Osteoblast (primary cell): ENCODE measurements at places on chromosomes 11 and 22. TPM values are rescaled to one million over a fixed set of nuclear protein-coding genes. Genes with fewer than 3 reads are reported as not detected.

The OR8D1 gene
- not detected in 2 replicates for total RNA-seq

The GGTLC2 gene
- not detected in 2 replicates for total RNA-seq

The INCENP gene
- 8.7 and 13.8 TPM in 2 replicates for total RNA-seq

The NAV2 gene
- 8.7 and 12.4 TPM in 2 replicates for total RNA-seq

The TRIM48 gene
- total RNA-seq, result not detected in 2 replicates

The PNPLA5 gene
- total RNA-seq, result not detected in 2 replicates

DNA sequence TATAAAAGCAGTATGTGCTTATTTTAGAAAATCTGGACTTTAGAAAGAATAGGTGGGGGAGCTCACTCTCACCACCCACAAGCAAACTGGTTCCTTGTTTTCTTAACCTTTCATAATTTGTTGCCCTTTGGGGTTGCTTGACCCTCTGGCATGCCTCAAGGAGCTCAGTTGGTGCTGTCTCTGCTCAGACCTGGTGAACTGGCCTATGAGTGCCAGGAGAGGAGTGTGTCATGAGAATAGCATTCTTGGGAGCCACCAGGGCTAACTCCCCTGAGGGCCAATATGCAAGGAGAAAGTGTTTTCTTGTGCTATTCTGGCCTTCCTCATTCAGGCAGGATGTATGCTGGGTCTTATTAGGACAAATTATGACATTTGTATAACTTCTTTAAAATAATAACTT lies 21.0 kb upstream of the AMOTL1 start:
- no peak overlapping the region for H3K4me3 ChIP-seq
- no peaks in the 10 kb centered on the region for H3K36me3 ChIP-seq
- no peak for DNase-seq
- no peak overlapping the region for H3K27ac ChIP-seq

GRCh38 chr11:25037431-25037830 lies 540.6 kb downstream of the LUZP2 start:
- no peaks in the 10 kb centered on the region for H3K27me3 ChIP-seq
- H3K4me3 ChIP-seq, result no peak overlapping the region
- no peak overlapping the region for H3K27ac ChIP-seq
- no peaks in the 10 kb centered on the region for H3K4me1 ChIP-seq
- H3K36me3 ChIP-seq, result no peaks in the 10 kb centered on the region

- no peaks in the 10 kb centered on the region for H3K27me3 ChIP-seq
- no peak overlapping the region for H3K4me3 ChIP-seq
- H3K4me1 ChIP-seq, result peaks cover 10% of the 10 kb centered on the region
- no peak overlapping the region for H3K27ac ChIP-seq
Measured at GRCh38 chr11:77642228-77642627, 4.6 kb upstream of the CLNS1A start.

DNA sequence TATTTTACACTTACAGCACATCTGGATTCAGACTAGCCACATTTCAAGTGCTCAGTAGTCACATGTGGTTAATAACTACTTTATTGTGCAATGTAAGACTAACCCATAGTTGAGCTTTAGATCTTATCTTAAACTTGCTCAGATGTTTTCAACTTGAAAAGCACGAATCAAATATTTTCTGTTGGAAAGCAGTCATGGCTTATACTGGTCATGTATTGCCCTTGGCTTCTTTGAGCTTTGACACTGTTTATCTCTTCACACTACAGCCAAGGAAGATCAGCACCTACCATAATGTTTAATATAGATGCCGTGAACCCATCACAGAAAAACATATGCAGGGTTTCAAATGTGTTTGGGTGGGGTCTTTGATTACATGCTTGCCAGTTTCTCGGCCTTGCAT lies 4.4 kb downstream of the RBX1 start:
- no peaks in the 10 kb centered on the region for H3K27me3 ChIP-seq
- no peak overlapping the region for H3K27ac ChIP-seq
- H3K36me3 ChIP-seq, result peaks cover 40% of the 10 kb centered on the region
- no peak overlapping the region for H3K4me3 ChIP-seq

- no peaks in the 10 kb centered on the region for H3K4me1 ChIP-seq
- H3K4me3 ChIP-seq, result peak overlapping the region; percentile 98
- H3K27me3 ChIP-seq, result no peaks in the 10 kb centered on the region
Measured at GRCh38 chr22:31497148-31497938, 1.0 kb downstream of the SFI1 start.

GRCh38 chr11:47359586-47359985 lies 7.1 kb upstream of the MYBPC3 start:
- peak; percentile 34 for DNase-seq
- H3K27ac ChIP-seq, result no peak overlapping the region
- H3K36me3 ChIP-seq, result no peaks in the 10 kb centered on the region
- H3K4me1 ChIP-seq, result no peaks in the 10 kb centered on the region
- no peak overlapping the region for H3K4me3 ChIP-seq

DNA sequence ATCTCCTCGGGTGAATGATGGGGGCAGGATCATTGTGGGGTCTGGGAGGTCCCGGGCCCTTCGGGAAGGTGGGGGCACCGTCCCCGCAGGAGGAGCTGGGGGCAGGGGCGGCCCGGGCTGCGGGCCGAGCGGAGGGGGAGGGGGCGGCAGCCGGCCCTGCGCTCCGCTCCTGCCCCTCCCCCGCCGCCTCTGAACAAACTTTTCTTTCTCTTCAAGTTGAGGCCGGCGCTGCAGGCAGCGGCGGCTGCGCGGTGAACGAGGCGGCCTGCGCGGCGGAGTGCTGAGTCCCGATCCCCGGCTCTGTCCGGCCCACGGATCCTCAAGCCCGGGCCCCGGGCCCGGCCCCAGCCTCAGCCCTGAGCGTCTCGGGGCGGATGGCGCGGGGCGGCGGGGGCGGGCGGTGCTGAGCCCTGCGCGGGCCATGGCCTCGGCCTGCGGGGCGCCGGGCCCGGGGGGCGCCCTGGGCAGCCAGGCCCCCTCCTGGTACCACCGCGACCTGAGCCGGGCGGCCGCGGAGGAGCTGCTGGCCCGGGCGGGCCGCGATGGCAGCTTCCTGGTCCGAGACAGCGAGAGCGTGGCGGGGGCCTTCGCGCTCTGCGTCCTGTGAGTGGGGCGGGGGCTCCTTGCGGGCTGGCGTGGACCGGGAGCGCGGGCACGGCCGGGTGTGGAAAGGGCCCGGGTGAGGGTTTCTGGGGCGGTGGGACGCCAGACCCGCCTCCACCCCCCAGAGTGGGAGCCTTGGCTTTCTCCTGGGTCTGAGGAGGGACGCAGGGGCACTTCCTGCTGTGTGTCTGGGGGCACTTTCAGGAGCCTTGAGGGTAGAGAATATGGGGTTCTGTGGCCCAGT lies at the start of gene INPPL1:
TSS of gene INPPL1 (plus strand) at position 204 of the 847 bp plus-strand sequence. CDS start at position 422, 218 bp downstream.
- H3K36me3 ChIP-seq, result peaks cover 27% of the 10 kb centered on the region
- peak within 1 kb of the TSS; percentile 95 for H3K4me3 ChIP-seq
- DNase-seq, result peak; percentile 93
- H3K4me1 ChIP-seq, result peaks cover 16% of the 10 kb centered on the region
- H3K27ac ChIP-seq, result peak within 1 kb of the TSS; percentile 74

- H3K4me1 ChIP-seq, result peaks cover 8% of the 10 kb centered on the region
- no peak overlapping the region for H3K27ac ChIP-seq
- no peak overlapping the region for H3K4me3 ChIP-seq
- DNase-seq, result no peak
- H3K27me3 ChIP-seq, result no peaks in the 10 kb centered on the region
Measured at GRCh38 chr11:68164437-68164836, 43.2 kb upstream of the CHKA start.

- no peak overlapping the region for H3K27ac ChIP-seq
- no peaks in the 10 kb centered on the region for H3K27me3 ChIP-seq
- H3K4me3 ChIP-seq, result peak overlapping the region; percentile 31
- DNase-seq, result peak; percentile 8
- H3K36me3 ChIP-seq, result no peaks in the 10 kb centered on the region
- H3K4me1 ChIP-seq, result peaks cover 17% of the 10 kb centered on the region
Measured at GRCh38 chr11:68345776-68346461, 33.5 kb downstream of the LRP5 start.

GRCh38 chr11:120713296-120713695 lies 201.7 kb downstream of the GRIK4 start:
- H3K4me1 ChIP-seq, result peaks cover 27% of the 10 kb centered on the region
- no peak for DNase-seq

- H3K4me3 ChIP-seq, result no peak overlapping the region
- peaks cover 62% of the 10 kb centered on the region for H3K4me1 ChIP-seq
- peak overlapping the region; percentile 83 for H3K27ac ChIP-seq
- H3K36me3 ChIP-seq, result peaks cover 33% of the 10 kb centered on the region
- no peaks in the 10 kb centered on the region for H3K27me3 ChIP-seq
- DNase-seq, result no peak
Measured at GRCh38 chr11:122189229-122189628, 73.2 kb upstream of the BLID start.

GRCh38 chr22:28139961-28140360 lies 220.9 kb upstream of the PITPNB start:
- no peaks in the 10 kb centered on the region for H3K27me3 ChIP-seq
- peak; percentile 73 for DNase-seq
- H3K4me3 ChIP-seq, result no peak overlapping the region

- H3K4me3 ChIP-seq, result no peak overlapping the region
- no peak overlapping the region for H3K27ac ChIP-seq
Measured at GRCh38 chr11:26554455-26554854, 17.6 kb downstream of the MUC15 start.

DNA sequence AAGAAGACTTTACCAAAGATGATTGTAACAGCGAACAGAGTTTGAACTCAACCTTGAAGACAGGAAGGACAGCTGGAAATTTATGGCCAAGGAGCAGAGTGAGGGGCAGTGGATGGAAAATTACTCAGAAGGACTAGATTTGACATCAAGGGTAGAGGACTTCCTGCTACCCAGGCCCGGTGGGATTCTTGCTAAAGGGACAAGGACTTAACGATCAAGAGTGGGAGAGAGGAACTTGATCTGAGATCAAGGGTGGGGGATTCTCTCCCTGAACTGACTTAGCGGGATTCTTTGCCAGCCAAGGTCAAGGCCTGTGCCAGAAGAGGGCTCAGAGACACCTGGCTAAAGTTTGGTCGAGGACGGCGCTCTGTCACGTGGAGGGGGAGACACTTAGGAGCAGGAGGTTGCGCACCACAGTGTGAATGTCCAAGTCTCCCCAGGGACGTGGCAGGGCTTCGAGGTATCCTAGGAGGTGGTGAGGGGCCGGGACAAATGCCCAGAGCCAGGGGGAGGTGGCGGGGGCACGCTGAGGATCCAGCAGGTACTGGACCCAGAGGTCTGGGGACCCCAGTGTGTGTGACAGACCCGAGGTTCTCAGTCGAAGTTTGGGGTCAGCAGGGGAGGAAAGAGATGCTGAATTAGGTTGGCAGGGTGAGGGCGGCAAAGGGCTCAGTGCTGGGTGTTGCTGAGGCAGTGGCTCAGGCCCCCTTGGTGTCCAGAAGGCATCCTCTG lies 46.1 kb upstream of the SHISAL1 start:
- peak; percentile 54 for DNase-seq
- H3K4me3 ChIP-seq, result no peak overlapping the region
- H3K36me3 ChIP-seq, result no peaks in the 10 kb centered on the region
- H3K4me1 ChIP-seq, result peaks cover 38% of the 10 kb centered on the region
- H3K27me3 ChIP-seq, result no peaks in the 10 kb centered on the region

DNA sequence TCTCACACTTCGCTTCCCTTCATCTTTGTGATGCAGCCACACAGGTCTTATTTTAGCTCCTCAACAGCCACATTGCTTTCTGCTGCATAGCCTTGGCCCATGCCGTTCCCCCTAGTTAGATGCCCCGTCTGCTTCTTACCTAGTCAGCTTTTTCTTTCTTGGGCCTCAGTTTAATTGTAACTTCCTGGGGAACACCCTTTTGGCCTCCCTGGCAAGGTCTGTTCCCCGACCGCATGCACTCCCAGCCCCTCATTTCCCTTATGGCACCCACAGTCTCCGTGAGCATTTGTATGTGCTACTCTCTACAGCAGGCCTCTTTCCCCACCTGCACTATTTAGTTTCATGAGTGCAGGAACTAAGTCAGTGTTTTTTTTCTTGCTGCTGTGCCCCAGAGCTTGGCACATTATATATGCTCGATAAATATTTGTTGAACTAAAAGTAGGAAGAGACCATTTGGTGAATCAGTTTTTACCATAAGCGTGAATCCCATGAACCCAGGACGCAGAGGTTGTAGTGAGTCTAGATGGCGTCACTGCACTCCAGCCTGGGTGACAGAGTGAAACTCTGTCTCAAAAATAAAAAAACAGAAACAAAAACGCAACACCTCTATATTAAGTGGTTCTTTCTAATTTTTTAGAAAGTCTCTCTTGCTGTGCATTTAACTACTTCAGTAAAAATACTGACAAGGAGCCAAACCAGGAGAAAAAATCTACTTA lies 38.5 kb downstream of the TNRC6B start:
- no peak for DNase-seq
- no peak overlapping the region for H3K4me3 ChIP-seq
- peaks cover 5% of the 10 kb centered on the region for H3K4me1 ChIP-seq
- H3K27ac ChIP-seq, result no peak overlapping the region
- peaks cover 2% of the 10 kb centered on the region for H3K36me3 ChIP-seq

GRCh38 chr22:33519071-33519973 lies 401.0 kb downstream of the LARGE1 start:
- no peaks in the 10 kb centered on the region for H3K27me3 ChIP-seq
- no peaks in the 10 kb centered on the region for H3K36me3 ChIP-seq
- H3K4me1 ChIP-seq, result no peaks in the 10 kb centered on the region
- peak; percentile 81 for DNase-seq
- peak overlapping the region; percentile 13 for H3K4me3 ChIP-seq
- H3K27ac ChIP-seq, result no peak overlapping the region
